ENCODE measurements at places on chromosomes 3 and 15. TPM values are rescaled to one million over a fixed set of nuclear protein-coding genes. Genes with fewer than 3 reads are reported as not detected.

RPSA gene
- total RNA-seq = 2,502 TPM

NFKBIZ gene
- 7.2 TPM for total RNA-seq

LIPH gene
- total RNA-seq = 5.1 TPM

ERC2 gene
- not detected for total RNA-seq

UROC1 gene
- not detected for total RNA-seq

TRAT1 gene
- not detected for total RNA-seq

MKRN2OS gene
- total RNA-seq = not detected

GREM1 gene
- total RNA-seq = 5.9 TPM

RAD18 gene
- total RNA-seq = 18.9 TPM

SCN5A gene
- total RNA-seq = 0.72 TPM

ACSBG1 gene
- total RNA-seq = 0.81 TPM

DPPA2 gene
- total RNA-seq = not detected

TIMP4 gene
- 10.8 TPM for total RNA-seq

B3GALNT1 gene
- total RNA-seq = 0.18 TPM

SNX4 gene
- 27.3 TPM for total RNA-seq

ST8SIA2 gene
- total RNA-seq = 0.37 TPM

PYGO1 gene
- 6.8 TPM for total RNA-seq

DNAJC19 gene
- 22.5 TPM for total RNA-seq

Measured in A549 treated with dexamethasone at 1 μM for 4 hours (cell line).